Midbrain (tissue), 1 donor: ENCODE measurements at places on chromosomes 5 and 9.

- no peak for DNase-seq
Observed at GRCh38 chr9:81539317-81539716, 150.0 kb downstream of the TLE1 start.

DNA sequence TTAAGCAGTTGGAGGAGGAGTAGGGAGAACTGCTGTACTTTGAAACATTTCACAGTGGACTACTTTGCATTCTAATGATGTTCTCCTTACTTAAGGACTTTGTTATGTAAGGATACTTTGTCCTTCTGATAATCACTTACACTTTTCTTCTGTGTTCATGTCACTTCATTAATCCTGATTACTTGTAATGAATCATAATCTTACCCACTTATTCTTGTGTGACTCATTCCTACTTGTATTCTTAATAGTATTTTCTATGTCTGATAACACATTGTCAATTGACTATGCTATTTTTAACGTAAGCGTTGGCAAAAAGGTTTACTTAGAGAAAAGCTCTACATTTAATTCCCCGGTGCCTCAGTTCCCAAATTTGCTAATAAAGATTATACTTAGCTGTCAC, 63.8 kb downstream of the GHR start:
- DNase-seq: no peak

DNA sequence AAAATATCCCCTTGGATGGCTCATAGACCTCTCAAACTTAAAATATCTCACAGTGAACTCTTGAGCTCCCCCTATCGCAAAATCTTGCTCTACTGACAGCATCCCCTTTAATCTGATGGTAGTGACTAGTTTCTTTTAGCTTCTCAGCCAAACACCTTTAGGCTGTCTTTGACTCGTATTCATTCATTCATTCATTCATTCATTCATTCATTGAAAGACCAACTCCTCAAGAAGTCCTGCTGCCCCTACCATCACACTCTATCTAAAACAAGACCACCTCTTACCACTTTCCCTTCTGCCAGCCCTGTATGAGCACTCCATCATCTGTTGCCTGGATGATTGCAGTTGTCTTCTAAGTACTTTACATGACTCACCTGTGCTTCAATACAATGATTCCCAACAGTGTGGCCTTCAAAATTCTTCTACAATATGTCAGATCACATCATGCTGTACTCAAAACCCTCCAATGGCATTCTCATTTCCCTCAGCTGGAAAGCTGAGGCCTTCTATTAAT, 46.8 kb downstream of the ITGA2 start:
- peak; percentile 14 for DNase-seq

DNA sequence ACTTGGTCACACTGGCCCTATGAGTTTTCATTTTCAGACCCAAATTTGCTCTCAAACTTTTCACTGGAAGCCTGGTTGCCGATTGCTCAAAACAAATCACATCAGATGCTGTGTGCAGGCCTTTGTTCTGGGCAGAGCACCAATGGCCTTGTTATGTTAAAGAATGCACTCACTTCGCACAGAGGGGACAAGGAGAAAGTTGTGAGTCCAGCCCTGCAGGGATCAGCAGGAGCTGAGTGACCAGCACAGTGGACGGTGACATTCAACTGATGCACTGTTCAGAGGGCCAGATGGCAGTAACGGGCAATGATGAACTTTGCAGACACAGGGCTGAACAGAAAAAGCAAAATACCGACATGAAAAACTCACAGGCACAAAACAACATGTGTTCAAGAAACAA, 86.1 kb downstream of the BARX1 start:
- DNase-seq: no peak

DNA sequence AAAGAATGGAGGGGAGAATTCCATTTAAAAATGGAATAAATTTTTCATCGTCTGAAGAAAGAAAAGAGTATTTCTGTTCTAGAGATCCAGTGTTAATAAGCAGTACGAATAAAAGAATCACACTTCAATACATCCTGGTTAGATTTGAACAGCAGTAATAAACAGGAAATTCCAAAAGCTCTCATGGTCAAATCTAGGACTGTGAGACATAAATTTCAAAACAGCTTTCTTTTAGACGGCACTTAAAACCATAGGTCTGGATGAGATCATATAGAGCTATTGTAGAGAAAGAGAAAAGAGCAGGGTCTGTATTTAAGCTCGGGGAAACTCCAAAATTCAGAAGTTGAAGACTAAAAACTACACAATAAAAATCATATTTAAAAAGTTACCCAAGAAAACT, 1006.9 kb upstream of the CTNND2 start:
- no peak for DNase-seq

DNA sequence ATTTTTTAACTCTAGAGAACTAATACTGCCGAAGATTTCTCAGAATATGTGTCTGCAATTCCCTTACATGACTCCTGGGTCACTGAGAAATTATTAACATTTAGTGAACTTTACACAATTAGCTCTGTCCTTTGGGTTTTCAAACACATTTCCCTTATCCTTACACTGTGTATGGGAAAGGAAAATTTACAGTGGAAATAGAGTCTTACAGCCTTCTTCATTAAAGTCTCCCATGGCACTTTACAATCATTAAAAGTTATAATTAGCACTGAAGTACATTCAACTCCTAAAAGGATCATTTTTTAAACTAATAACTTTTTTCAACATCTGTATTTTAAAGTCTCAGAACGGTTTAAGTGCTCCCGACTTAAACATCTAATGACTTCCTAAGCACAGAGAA, 627.5 kb upstream of the TYRP1 start:
- DNase-seq: no peak

- DNase-seq: no peak
Observed at GRCh38 chr5:171168171-171168570, 140.9 kb upstream of the TLX3 start.

DNA sequence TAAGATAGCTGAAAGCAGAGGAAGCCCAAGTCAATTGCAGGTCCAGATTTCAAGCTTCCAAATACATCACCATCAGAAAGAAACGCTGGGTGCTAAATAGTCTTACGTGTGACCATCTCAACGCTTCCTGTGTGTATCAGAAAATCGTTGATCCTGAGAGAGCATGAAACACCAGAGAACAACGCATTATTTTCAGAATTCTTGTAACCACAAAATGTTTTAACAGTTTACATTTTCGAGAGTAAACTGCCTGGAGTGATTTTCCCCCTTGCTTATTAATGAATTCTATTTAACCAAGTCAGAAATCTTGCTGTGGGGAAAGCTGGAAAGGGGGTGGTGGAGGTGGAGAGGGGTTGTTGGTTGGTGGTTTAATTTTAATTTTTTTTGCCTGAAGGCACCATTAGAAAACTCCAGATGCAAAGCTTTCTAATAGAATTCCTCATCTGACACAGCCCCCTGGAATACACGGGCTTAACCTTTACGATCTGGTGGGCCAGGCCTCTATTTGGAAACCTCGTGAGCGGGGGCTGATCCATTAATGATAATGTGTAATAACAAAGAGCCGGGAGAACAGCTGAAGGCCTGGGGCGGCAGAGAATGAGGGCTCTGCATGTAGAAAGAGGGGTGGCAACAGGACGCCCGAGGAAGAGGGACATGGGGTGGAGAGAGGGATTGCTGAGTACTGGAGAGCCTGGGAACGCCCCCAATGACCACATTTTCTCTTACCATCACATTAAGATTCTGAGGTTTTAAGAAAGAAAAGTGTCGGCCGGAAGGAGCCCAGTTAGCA, 124.5 kb upstream of the NFIB start:
- DNase-seq: no peak

GRCh38 chr5:107147589-107147988, 523.1 kb downstream of the EFNA5 start:
- no peak for DNase-seq

DNA sequence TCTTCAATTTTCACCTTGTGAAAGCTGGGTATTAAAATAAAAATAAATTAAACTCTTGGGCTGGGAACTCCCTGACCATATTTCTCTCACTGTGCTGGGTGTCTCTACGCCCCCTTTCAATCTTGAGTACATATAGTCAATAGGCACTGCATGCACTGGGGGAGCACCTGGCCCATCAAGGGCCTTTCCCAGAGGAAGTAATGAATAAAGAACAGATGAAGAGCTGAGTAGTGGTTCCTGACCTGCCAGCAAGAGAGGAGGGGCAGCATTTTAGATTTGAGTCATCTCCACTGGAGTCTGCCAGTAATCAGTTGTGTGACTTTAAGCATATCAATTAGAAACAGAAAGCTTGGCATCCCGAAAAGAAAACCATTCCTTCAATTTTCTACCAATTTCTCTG, 6.2 kb downstream of the MAPKAP1 start:
- DNase-seq: no peak

DNA sequence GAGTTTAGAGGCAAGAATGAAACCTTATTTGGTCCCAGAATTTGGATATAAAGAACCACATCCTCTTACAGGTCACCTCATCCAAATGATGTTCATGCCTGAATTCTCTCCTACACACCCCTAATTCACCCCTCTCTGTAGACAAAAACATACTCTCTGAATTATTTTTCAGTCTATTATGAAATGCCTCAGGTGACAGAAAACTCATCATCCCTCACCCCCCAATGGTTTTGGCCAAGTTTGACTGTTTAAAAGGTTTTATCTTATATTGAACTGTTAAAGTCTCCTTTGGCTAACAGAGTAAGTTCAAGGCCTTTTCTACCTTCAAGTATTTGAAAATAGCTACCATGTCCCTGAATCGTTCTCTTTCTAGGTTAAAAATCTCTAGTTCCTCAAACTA, 2.3 kb upstream of the CD180 start:
- DNase-seq: no peak

DNA sequence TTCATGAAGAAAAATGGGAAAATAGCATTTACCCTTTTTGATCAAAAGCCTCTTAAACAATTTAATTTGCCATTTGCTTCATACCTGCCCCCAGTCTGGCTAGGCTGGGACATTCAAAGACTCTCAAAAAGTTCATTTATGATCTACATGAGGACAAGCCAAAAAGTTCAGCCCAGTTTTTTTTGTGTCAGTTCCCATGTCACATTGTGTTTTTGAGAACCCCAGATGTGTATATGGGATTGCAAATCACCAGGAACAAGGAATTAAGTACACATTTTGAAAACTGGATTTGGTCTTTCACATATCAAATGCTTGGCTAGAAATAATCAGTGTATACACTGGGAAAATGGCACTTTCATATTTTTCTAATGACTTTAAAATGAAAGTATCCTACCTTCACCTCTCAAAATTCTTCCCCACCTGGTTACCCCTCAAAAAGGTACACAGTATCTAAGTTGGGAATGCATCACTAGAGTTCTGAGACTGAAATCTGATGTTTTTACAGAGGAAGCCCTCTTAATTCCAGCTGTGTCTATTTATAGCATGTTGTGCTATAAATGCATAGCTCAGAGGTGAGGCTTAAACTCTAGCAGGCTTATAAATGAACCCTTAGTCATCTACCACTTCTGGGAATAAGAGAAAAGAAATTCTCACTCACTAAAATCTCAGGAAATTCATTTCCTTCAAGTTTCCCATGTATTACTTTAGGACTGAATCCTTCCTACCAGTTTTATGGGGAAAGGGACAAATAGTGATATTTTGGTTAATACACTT, 9.3 kb downstream of the STOM start:
- no peak for DNase-seq

DNA sequence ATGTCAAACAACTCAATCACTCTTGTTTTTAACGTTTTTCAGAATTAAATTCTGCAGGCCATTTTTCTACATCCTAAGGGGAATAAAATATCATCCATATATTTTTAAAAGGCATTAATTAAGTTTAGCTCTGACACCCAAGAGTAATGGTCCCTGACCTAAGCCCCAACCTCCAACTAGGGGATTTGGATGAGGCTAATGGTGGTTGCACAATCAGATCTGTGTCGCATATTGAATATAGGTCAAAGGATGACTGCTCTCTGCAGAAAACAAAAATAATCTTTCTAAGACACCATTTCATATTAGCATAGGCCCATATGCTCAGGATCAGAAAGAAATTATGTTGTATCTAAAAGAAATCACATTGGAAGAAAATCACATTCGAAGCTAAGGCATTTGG, 20.7 kb downstream of the CDH6 start:
- no peak for DNase-seq

- no peak for DNase-seq
Observed at GRCh38 chr5:113569396-113569795, 55.9 kb downstream of the YTHDC2 start.

DNA sequence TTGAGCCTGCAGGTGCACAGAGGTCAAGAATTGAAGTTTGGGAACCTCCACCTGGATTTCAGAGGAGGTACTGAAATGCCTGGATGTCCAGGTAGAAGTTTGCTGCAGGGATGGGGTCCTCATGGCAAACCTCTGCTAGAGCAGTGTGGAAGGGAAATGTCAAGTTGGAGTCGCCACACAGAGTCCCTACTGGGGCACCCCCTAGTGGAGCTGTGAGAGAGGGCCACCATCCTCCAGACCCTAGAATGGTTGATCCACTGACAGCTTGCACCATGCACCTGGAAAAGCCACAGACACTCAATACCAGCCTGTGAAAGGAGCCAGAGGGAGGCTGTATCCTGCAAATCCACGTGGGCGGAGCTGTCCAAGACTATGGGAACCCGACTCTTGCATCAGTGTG, 78.0 kb downstream of the GABRA1 start:
- no peak for DNase-seq
